ENCODE measurements at places on chromosomes 3 and 15. TPM values are rescaled to one million over a fixed set of nuclear protein-coding genes. Genes with fewer than 3 reads are reported as not detected.

ZNF80 gene
- total RNA-seq, result 0.04 TPM

GNAT1 gene
- total RNA-seq, result 0.48 TPM

PLSCR2 gene
- total RNA-seq, result 0.11 TPM

GOLGA8J gene
- not detected for total RNA-seq

MORC1 gene
- 0.02 TPM for total RNA-seq

LRTM1 gene
- total RNA-seq, result not detected

PROK2 gene
- total RNA-seq, result not detected

Measured in A549 treated with dexamethasone at 1 μM for 4 hours (cell line).